Activated T-helper 17 cell treated with anti-CD3 and anti-CD28 coated beads, Interleukin-2, amount 50 U/mL, for 72 hours (primary cell): ENCODE measurements at places on chromosomes 5 and 9. TPM values are rescaled to one million over a fixed set of nuclear protein-coding genes. Genes with fewer than 3 reads are reported as not detected.

GRCh38 chr9:128836509-128837145, 7.0 kb upstream of the SPOUT1 start:
- no peak for ATAC-seq

GRCh38 chr5:114858665-114859437, 310.9 kb downstream of the TRIM36 start:
- no peak for ATAC-seq

DNA sequence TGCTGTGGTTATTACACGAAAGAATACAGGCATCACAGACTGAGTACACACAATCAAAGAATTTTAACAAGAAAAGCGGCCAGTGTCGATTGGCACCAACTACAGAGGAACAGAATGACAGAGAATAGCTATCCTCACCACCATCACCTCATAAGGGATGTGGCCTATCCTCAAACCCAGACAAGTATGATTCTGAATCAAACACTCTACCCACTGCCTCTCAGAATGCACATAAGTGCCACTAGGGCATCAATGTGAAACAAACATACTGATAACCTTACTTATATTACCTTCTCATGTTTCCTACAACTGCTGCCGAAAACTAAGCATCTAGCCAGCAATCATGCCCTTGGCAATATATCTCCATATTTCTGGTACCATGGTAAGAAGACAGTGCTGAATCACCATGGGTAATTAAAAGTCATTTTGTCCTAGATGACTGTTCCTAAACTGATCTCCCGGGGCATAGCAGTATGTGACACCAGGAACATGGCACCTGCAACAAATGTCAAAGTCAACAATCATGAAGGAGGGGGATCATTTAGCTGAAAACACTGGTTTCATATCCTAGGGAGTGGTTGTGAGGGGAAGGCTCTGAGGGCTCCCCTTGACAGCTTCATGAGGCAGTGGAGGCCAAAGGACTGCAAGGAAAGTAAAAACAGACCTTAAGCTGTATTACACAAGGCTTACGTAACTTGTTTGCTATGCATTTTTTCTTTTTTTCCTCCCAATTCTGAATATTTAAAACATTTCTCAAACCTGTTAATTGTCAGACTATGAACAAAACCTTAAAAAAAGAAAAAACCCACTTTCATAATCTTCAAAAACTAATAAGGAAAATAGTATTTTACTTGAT, 88.3 kb downstream of the LHFPL2 start:
- ATAC-seq = peak; percentile 88

DNA sequence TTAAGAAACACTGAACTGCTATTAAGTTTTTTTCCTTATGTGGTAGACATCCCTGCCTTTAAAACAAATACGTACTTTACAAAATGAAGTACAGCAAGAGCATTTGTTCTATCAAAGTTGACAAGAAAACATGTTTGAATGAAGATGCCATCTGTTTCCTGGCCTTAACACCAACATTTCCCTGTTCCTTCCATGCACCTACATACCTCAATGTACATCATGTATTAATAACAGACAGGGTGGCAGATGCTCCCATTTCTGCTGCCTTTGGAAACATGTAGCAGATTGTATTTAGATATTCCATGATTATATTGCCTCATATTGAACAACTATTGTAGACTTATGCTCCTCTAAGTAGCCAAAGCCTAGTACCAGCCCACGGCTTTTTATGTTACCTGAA, 104.4 kb downstream of the PJA2 start:
- ATAC-seq = no peak

DNA sequence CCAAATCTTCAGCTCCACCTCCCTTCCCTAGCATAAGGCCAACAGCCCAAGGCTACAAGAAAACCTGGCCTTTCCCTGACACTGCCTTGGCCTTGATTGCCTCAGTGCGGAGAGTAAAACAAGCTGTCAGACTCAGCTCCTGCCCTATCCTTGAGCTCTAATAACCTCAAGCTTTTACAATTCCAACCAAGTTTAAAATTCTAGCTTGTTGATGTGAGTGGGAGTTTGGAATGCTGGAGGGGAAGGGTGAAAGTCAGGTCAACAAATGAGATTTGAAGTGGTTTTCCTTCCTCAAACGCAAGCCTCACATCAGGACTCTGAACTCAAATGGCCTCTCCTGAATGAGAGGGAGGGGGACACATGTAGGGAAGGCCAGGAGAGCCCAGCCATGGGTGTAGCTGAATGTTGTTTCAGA, 197.0 kb upstream of the VLDLR start:
- ATAC-seq = no peak

ARHGEF28 gene
- 0.17 TPM for total RNA-seq

ANXA2R gene
- 2.4 TPM for total RNA-seq
